ENCODE measurements at places on chromosomes 3 and 15.
A peak's percentile ranks its signal among the peaks of the same experiment; 100 is the strongest.

- no peak for DNase-seq
Observed at GRCh38 chr3:20648294-20648693, 462.3 kb upstream of the SGO1 start.

GRCh38 chr3:140588558-140588957, 89.3 kb upstream of the TRIM42 start:
- no peak for DNase-seq

DNA sequence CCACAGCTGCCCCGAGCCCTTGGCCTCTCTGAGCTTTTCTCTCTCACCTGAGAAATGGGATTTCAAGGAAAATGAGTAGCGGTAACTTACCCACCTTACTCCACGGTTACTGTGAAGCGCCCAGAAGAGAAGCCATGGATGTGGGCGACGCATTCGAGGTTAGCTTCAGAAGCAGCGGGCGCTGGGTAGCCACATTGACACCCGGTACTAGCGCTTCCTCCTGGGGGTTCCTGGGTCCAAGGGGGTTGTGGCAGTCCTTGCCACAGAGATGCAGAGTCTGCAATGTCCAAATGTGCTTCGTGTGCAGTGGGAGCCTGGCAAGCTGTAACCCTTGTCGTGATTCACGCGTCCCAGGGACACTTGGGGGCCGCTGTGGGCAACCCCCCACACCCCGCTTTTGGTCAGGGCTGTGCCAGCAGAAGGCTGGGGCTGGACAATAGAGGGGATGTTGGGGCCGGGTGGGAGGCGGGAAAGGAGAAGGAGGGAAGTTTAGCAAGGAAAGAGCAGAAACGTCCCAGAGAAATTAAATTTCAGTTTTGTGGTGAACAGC, 41.4 kb upstream of the FURIN start:
- DNase-seq, result no peak

DNA sequence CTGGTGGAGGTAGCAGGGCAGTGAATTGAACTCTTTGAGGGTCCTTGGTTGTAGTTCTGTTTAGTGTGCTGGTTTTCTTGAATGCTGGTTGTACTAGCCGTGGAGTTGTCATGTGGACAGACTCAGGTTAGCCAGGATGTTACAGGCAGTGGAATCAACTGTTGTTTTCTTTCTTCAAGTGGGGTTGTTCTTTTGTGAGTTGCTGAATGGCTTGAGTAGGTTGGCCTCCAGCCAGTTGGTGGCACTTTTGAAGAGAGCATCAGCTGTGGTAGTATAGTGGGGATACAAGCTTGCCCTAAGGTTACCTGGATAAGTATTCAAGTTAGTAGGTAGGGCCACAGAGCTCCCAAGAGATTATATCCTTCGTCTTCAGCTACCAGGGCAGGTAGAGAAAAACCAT, 31.8 kb upstream of the RARB start:
- no peak for DNase-seq

DNA sequence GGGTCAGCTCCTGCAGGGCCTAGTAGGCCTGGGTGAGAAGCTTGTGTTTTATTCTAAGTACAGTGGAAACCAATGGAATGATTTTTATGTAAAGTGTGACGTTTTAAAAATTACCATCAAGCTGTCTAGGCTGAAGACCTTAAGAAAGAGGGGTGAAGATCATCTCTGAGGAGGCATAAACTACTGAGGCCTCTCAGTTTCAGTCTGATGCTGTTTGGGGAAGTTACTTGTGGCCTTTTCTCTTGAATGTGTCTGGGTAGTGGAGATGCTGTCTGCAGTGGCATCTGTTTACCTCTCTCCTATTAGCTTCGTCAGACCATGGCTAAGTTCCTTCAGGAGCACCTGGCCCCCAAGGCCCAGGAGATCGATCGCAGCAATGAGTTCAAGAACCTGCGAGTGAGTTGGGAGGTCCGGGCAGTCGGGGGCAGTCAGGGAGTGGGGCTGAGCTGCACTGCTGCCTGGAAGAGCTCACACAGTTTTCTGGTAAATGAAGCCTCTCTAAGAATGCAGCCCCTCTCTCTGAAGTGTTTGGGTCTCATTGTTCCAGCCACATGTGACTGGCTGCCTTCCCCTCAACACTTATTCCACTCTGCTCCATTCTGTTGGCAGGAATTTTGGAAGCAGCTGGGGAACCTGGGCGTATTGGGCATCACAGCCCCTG, 1.9 kb downstream of the IVD start:
- peak; percentile 55 for DNase-seq

GRCh38 chr3:182118066-182118465, 406.3 kb downstream of the SOX2 start:
- no peak for DNase-seq

DNA sequence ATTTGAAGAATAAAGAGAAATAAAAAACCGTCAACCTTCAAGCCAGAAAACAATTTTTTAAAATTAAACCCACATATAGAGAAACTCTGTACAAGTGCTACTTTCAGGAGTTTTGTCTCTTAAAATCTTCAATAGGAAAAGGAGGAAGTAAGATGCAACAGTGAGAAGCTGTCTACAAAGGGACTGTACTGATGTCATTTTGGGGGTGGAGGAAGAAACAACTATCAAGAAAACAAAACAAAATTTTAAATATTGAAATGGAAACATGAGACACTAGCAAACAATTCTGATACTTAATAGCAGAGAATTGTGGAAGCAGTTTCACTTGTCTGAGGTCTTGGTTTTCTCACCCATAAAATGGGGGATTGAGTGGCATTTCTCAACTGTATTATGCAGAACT, 84.4 kb downstream of the SLMAP start:
- no peak for DNase-seq

GRCh38 chr3:177236704-177237103, 39.4 kb upstream of the TBL1XR1 start:
- DNase-seq, result no peak

GRCh38 chr15:100002086-100002620, 268.9 kb upstream of the LYSMD4 start:
- DNase-seq, result no peak

DNA sequence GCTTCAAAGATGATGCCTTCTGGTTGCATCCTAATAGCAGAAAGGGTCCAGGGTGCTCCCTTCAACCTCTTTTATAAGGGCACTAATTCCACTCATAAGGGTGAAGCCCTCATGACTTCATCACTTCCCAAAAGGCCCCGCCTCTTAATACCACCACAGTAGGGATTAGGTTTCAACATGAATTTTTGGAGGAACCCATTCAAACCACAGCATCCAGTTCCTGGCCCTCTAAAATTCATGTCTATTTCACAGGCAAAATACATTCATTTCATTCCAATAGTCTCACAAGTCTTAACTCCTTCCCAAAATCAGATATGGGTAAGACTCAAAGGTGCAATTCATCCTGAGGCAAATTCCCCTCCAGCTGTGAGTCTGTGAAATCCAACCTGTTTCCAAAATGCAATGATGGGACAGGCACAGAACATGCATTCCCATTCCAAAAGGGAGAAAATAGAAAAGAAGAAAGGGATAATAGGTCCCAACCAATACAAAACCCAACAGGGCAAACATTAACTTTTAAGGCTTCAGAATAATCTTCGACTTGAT, 124.0 kb downstream of the ATP1B3 start:
- DNase-seq, result no peak

GRCh38 chr3:14366248-14366647, 36.2 kb upstream of the SLC6A6 start:
- no peak for DNase-seq

DNA sequence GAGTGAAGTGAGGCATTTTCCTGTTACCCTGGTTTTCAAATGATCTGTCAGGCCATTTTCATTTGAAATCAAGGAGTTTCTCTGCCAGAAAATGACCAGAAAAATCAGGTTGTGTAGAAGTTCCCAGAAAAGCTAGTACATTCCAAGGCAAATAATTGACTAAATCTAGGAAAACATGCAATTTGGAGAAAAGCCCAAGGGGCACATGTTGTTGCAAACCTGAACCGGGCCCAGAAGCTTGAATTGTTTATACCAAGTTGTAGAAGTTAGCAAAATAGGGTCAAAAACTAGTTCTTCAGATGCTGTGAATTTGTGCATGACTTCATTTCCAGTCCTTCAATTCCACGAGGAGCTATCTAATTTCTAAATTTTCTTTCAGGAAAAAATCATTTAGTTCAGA, 31.0 kb downstream of the TRIM42 start:
- DNase-seq, result no peak

GRCh38 chr15:78302579-78303312, 3.3 kb upstream of the SKIC8 start:
- no peak for DNase-seq

DNA sequence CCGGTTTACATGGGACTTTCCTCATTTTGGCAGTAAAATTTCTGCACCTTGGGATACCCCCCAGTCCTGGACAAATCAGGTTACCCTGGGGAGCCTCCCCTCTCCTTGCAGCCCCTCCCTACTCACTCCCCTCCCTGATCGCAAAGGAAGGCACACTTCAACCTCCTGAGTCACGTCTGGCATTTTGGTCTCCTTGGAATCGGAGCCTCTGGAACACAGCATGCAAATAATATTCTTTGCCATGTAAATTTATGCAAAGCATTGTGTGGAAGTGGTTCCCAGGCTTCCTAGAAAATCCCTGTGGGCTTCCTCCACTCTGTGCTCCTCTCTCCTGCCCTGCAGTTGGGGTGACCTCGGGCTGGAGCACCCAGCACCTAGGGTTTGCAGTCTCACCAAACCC, 11.6 kb downstream of the SCN5A start:
- DNase-seq, result no peak

DNA sequence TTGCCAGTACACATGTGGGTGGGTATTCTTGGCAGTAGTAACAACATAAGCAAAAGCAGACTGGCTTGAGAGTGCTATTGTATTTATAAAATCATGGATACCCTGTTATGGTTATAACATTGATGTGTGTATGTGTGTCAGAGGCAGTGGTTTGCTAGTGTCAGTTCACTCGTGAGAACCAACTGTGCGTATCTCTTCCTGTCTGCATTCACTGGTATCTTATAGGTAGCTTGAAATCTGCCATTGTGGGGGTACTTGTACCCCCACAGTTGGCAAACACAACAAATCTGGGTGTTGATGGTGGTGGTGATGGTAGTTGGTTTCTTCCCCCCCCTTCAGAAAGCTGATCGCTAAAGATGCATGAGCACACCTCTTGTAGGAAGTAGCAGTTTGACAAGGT, 355.8 kb upstream of the SATB1 start:
- no peak for DNase-seq

GRCh38 chr3:114057011-114057347, 442 bp downstream of the QTRT2 start:
- DNase-seq, result no peak

- no peak for DNase-seq
Observed at GRCh38 chr15:92606126-92606835, 49.3 kb downstream of the FAM174B start.

DNA sequence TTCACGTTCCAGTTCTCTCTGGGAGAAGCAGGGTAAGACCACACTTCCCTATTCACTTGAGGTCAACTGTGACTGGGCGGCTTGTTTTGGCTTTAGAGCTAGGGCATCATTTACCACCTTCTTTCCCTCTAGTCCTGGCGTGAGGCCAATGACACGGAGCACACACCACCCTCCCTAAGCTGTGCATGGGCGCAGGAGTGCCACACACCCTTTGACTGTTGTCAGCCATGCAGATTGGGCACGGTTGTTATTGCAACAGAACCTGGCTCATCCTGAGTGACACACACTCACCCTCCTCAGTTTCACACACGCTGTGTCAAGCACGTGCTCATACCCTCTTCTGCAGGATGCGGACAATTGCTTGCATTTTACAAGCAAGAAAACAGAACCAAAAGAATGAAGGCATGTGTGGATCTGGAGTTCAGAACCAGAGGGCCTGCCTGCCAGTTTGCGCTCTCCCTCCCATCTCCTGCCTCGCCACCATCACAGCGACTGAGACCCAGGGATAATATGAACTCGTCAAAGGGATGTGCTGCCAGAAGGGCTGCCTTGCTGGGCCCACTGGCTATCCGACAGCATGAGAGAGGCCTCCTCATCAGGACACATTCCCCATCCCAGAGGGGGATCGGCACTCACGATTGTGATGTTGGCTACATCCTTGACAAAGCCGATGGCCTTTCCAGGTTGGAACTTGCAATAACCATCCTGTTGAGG, 17.6 kb downstream of the CTSH start:
- no peak for DNase-seq

- no peak for DNase-seq
Observed at GRCh38 chr3:177730814-177731213, 533.5 kb upstream of the TBL1XR1 start.

DNA sequence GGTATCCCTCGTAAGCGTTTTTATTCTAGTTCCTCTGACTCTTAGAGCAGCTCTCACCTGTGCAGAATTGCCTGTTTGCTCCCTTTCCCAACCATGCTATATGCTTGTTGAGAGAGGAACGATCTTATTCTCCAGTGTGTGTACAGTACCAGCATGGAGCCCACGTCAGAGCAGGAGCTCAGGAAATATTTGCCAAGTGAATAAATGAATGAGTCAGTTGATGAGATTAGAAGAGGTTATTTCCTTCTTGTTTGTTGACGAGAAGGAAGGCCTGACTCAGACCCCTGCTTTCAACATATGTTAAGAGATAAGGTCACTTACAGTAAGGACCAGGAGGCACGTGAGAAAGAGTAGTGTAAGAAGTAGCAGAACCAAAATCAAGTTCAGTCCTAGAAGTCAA, 106.3 kb upstream of the ABHD17C start:
- no peak for DNase-seq

DNA sequence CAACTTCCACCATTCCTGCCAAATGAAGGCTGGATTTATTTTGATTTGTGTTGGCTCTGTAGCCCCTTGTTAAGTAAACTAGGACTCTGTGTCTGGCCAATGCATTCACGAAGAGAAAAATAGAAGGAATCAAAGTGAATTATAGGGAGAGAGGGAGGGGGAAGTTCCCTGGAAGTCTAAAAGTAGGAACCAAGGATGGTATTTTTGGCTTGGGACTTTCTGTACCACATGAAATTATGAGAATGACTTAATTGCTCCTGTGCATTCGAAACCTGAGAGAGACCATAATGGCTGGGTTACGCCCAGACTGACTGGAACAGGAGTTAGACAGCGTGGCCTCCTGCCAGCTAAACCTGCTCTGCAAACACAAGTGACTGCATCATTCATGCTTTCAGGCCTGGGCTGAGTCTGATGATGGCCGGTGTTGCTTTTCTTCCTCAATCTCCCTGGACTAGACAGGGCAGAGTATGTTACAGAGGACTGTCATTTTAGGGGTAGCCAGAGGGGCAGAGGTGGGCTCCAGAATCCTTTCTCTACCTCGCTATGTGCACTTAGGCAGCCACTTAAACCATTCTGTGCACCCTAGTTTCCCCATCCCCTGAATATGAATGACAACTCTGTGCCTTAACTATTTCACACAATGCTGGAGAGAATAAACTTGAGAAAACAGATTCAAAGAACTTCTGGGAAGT, 58.9 kb downstream of the MYO1E start:
- peak; percentile 81 for DNase-seq

DNA sequence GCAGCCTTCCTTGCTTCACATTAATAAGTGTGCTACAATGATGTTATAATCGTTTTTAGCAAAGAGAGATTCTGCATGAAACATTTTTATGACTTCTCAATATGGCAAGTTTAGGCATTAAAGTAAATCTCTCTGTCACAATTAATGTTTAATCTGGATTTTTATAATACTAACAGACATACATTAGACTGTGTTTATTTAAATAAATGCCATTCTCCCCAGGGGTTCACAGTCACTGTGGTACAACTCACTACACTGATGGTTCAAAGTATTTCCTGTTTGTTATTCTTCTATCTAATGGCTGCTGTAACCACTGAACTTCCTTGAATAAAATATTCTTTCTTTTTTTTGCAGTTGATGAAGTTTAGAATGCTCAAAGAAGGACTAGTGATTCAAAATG, 59.0 kb downstream of the SLC12A1 start:
- DNase-seq, result no peak

- DNase-seq, result no peak
Observed at GRCh38 chr15:81303244-81304225, 20.4 kb downstream of the STARD5 start.
